Activated T-helper 17 cell treated with anti-CD3 and anti-CD28 coated beads, Interleukin-2, amount 50 U/mL, for 72 hours (primary cell): ENCODE measurements at places on chromosomes 12 and 14. TPM values are rescaled to one million over a fixed set of nuclear protein-coding genes. Genes with fewer than 3 reads are reported as not detected.
A peak's percentile ranks its signal among the peaks of the same experiment; 100 is the strongest.

DNA sequence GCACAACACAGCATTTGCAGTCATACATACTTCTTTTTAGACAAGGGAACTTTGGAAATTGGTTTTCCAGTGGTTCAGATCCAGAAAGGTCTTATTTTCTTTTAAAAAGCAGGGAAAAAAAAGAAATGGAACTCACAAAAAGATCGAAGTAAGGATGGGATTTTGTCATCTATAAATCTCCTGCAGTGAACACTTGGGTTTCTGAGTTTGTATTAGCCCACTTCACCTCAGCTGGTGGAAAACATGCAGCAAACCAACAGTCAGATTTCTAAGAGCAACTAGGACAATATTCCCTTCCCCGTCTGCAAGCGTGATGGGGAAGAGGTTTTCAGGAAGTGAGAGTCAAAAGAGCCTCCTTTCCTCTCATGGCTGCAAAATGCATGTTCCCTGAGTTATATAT, 4.6 kb downstream of the MYF5 start:
- ATAC-seq, result no peak

GRCh38 chr14:23693252-23693775, 57.1 kb downstream of the DHRS2 start:
- ATAC-seq, result no peak

Gene SMCO2
- not detected for total RNA-seq

GRCh38 chr12:70637303-70638085, at the start of gene PTPRB:
Gene PTPRB, minus strand, starts transcription at chr12:70637429. Its CDS starts 34 bp downstream, at chr12:70637395.
- ATAC-seq, result no peak

- ATAC-seq, result no peak
These were observed 26.9 kb downstream of the TEP1 start for GRCh38 chr14:20386276-20386855.

Gene TAS2R31
- 2.1 TPM for total RNA-seq

GRCh38 chr12:16458521-16459078, 111.2 kb downstream of the MGST1 start:
- ATAC-seq, result no peak

- ATAC-seq, result peak; percentile 78
These were observed 21.8 kb downstream of the CHST11 start for GRCh38 chr12:104478396-104479122.

DNA sequence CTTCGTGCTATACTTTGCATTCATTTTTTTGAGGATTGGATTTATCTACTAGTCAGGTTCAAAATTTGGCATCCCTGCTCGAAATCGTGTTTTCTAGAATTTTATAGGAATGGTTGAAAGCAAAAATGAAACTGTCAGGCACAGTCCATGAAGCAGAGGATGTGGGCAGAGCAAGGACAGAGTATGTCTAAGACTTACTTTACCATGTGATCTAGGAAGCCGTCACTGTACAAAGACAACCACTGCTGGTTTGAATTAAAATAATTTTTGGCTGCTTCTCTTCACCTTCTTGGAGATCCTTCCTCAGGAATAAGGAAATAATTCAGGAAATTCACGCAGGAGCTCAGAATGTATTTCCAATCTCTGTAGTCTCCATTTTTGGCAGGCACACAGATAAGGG, 31.6 kb upstream of the SGPP1 start:
- ATAC-seq, result peak; percentile 95

Gene SERPINA4
- not detected for total RNA-seq

DNA sequence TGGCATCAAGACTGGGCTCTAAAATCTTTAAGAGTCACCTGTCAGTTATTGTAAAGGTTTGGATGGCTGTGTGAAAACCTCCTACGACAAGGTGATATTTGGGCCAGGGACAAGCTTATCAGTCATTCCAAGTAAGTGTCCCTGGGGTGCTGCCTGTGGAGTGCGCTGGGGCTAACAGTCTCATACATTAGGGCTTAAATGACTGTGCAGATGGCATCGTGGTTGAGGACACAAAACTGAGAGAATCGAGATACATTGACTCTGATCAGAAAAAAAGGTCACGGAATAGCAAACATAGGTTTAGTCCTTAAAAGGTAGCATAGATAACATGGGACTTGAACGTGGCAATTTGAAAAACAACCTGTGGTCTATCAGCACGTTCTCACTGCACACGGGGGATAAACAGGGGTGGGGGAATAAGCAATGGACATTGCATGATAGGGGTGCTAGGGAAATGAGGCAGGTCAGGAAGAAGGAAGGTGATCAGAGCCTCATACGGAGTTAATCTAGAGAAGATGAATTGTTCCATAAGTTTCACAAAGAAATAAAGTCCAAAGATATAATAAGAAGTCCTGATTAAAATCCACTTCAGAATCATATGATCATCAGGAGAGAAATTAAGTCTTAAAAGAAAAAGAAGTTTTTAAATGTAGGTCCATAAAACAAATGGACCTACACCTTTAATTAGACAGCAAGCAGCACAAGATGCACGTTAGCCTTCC, 100.3 kb downstream of the DAD1 start:
- ATAC-seq, result peak; percentile 59

DNA sequence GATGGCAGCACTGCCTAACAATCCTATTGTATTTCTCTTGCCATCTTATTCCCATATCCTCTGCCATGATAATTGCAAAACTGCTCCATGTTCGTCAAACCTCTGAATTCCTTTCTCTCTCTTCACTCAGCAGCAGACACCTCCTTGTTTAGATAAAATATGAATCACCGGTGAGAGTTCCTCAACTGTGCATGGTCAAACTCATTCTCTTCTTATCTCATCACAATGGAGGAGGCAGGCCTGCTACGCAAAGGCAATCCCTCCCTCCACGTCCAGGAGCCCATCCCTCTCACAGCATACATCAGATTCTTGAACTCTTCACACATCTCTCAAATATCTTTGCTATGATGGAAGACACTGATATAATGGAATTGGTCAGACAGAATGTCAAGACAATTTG, 90.1 kb upstream of the DAAM1 start:
- ATAC-seq, result no peak

- ATAC-seq, result no peak
These were observed 4.5 kb upstream of the KRT4 start for GRCh38 chr12:52818388-52818787.

DNA sequence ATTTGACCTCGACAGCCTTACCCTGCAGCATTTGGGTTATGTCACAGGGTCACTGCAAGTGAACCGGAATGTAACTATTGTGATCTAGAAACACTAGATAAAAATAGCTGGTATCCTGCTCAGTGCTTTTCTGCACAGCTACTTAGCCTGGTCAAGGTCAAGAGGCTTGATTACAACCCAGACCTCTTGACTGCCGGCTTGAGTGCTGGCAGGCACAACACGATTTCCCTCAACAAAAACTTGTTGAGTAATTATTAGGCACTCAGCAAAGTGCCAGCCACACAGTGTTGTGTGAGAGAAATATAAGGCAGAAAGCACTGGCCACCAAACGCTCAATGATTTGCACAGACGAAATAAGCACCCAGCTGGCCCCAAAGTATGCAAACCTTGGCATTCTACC, 156.7 kb downstream of the NUAK1 start:
- no peak for ATAC-seq

GRCh38 chr12:96247563-96247962, 53.4 kb downstream of the ELK3 start:
- peak; percentile 78 for ATAC-seq

DNA sequence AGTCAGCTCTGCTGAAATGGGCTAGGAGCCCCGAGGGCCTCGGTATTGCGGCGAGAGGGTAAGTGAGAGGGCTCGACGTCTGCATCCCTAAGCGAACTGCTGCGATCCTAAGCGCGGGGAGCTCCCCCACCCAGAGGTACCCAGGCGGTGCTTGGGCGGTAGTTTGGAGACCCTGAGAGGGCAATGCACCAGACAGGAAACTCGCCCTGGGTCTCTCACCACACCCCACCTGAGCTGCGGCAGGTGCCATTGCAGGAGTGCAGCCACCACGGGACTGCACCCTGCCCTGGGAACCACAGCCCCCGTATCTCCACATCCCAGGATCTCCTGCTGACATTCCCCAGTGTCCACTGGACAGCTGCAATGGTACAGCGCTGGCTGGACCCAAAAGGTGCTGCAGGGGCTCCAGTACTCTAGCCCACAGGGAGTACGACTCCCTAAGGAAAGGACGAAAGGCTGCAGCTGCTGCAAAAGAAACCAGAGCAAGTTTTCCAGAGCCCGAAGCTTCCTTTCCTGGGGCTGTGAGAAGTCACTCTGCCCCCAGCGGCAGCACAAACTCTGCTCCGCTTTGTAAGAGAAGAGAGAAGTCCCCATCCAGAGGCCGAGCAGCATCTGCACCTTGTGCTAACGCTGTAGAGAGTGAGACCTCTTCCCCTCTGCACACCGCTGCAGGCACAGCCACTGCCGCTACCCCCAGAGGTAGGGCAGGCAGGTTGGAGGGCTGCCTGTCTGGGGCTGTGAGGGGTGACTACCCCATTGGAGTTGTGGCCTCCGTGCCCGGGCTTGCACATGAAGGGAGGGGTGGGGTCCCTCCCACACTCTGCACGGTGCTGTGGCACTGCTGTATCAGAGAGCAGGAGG, 31.1 kb upstream of the MON2 start:
- peak; percentile 65 for ATAC-seq
